ENCODE measurements at places on chromosomes 3 and 15.

DNA sequence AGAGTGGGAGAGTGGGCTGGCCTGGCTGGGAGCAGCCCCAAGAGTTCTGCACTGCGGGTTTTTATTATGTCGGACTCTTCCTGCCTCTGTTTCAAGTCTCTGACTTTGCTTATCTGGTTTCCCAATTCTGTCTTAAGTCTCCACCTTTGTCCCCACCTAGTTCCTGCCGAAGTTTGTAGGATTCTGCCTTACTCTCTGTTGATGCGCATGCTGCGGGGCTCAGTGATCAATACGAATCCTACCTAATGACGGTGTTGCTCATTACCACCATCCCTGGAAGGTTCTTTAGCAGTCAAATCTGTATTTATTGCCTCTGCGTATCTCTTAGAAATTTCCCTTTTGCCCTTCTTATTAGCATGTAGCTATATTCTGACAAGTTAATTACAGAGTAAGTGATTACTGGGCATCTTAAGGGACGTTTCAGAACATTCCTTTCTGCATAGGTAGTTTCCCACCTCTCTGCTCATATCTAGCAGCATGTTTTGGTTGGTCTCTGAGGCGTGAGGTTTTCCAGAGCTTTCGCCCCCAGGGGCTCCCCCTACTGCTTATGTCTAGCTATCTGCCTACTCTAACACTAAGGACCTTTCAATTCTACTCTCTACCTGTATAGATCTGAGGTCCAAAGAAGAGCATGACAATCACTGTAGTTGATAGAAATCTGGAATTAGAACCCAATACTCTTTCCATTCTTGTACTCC, 236.0 kb upstream of the EIF1B start:
- no peak overlapping the region for H3K4me3 ChIP-seq
- H3K4me1 ChIP-seq, result peaks cover under 1% of the 10 kb centered on the region
- H3K27me3 ChIP-seq, result no peaks in the 10 kb centered on the region
- DNase-seq, result no peak

DNA sequence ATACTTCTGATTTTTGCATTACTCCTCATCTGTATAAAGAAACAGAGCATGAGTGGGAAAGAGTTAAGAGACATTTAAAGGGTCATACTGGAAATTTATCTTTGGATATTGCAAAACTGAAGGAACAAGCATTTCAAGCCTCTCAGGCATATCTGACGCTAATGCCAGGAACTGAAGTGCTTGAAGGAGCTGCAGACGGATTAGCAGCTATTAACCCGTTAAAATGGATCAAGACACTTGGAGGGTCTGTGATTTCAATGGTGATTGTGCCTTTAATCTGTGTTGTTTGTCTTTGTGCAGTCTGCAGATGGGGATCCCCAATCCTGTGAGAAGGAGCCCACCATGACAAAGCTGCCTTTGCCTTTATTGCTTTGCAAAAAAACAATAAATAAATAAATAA, 202.5 kb upstream of the UBE3A start:
- H3K36me3 ChIP-seq, result no peaks in the 10 kb centered on the region
- H3K4me3 ChIP-seq, result no peak overlapping the region
- no peak overlapping the region for H3K27ac ChIP-seq
- peaks cover 4% of the 10 kb centered on the region for H3K4me1 ChIP-seq
- no peaks in the 10 kb centered on the region for H3K27me3 ChIP-seq

GRCh38 chr3:139122221-139122581, 77.5 kb upstream of the PRR23C start:
- no peak for DNase-seq
- peaks cover 42% of the 10 kb centered on the region for H3K4me1 ChIP-seq
- no peaks in the 10 kb centered on the region for H3K36me3 ChIP-seq
- peak overlapping the region; percentile 61 for H3K27ac ChIP-seq

GRCh38 chr3:124635169-124635539, 95.1 kb upstream of the UMPS start:
- no peak overlapping the region for H3K27ac ChIP-seq
- H3K36me3 ChIP-seq, result no peaks in the 10 kb centered on the region
- no peaks in the 10 kb centered on the region for H3K4me1 ChIP-seq
- no peak for DNase-seq
- no peak overlapping the region for H3K4me3 ChIP-seq

- peak overlapping the region; percentile 89 for H3K27ac ChIP-seq
- peaks cover 2% of the 10 kb centered on the region for H3K36me3 ChIP-seq
- peaks cover 18% of the 10 kb centered on the region for H3K4me1 ChIP-seq
- peak overlapping the region; percentile 80 for H3K4me3 ChIP-seq
- DNase-seq, result no peak
These were observed 361 bp upstream of the LCMT2 start for GRCh38 chr15:43330780-43331087.

DNA sequence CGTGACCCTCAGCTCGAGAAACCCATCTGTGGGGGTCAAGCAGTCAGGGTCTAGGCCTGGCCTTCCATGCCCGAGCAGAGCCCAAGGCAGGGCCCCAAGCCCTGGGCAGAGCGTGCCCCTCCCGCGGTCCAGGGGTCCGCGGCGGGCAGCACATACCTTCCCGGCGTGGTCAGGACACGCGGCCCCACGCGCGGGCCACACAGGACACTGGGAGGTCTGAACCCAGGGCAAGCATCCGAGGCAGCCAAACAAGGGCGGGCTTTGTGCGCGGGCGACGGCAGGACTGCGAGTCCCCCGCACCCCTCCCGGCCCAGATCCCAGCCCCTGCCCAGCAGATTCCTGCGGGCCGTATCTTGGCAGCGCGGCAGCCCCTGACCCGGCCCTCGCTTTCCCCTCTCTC, 61.6 kb upstream of the ACAN start:
- H3K27me3 ChIP-seq, result peaks cover 3% of the 10 kb centered on the region
- no peak overlapping the region for H3K27ac ChIP-seq
- no peak overlapping the region for H3K4me3 ChIP-seq
- no peaks in the 10 kb centered on the region for H3K36me3 ChIP-seq
- no peak for DNase-seq

- no peak for DNase-seq
- no peak overlapping the region for H3K27ac ChIP-seq
- H3K27me3 ChIP-seq, result no peaks in the 10 kb centered on the region
- H3K4me1 ChIP-seq, result peaks cover 11% of the 10 kb centered on the region
- H3K4me3 ChIP-seq, result no peak overlapping the region
- no peaks in the 10 kb centered on the region for H3K36me3 ChIP-seq
These were observed 80.4 kb upstream of the TCF12 start for GRCh38 chr15:56838085-56838484.

DNA sequence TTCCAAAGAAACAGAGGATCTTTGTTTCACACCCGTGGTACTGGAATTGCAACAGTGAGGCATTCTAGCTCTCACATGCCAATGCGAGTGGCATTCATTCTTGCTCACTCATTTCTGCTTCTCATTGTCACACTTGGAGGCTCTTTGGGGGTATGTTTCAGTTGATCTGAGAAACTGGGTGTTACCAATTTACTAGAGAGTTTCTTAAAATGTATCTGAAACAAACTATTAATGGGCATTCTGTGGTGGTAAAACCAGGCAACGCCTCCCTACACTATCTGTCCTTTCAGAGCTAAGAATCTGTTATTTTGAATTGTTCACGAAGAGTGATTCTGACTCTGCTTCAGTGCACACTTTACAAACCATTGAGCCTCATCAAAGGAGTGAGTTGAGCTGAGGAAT, 140.6 kb upstream of the BHLHE40 start:
- no peaks in the 10 kb centered on the region for H3K4me1 ChIP-seq
- H3K36me3 ChIP-seq, result no peaks in the 10 kb centered on the region
- H3K27ac ChIP-seq, result no peak overlapping the region
- H3K27me3 ChIP-seq, result no peaks in the 10 kb centered on the region
- no peak overlapping the region for H3K4me3 ChIP-seq

DNA sequence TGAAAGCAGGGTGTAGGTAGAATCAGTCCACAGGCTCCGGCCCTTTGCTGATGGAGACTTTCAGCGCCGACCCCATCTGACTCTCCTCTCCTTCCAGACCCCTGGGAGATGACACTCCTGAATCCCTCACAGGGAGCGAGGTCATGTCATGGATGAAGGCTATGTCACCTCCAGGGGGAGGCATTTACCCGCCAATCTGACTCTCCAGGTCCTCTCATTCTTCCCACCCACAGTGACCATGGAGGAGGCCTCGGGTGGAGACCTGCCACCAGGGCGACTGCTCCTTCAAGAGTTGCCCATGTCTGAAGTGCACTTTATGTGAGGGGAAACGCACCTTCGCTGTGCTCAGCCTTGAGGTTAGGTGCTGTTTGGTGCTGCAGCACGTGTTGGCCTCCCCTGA, 112.7 kb downstream of the KLF13 start:
- H3K27me3 ChIP-seq, result no peaks in the 10 kb centered on the region
- H3K36me3 ChIP-seq, result no peaks in the 10 kb centered on the region
- peaks cover 47% of the 10 kb centered on the region for H3K4me1 ChIP-seq
- H3K4me3 ChIP-seq, result no peak overlapping the region
